Activated CD4-positive, alpha-beta memory T cell treated with anti-CD3 and anti-CD28 coated beads for 36 hours (primary cell): ENCODE measurements at places on chromosomes 3 and 15.
A peak's percentile ranks its signal among the peaks of the same experiment; 100 is the strongest.

- DNase-seq: no peak
Observed at GRCh38 chr3:189586941-189587663, 44.1 kb upstream of the TP63 start.

GRCh38 chr15:89666858-89667705, 11.8 kb upstream of the KIF7 start:
- DNase-seq: no peak

DNA sequence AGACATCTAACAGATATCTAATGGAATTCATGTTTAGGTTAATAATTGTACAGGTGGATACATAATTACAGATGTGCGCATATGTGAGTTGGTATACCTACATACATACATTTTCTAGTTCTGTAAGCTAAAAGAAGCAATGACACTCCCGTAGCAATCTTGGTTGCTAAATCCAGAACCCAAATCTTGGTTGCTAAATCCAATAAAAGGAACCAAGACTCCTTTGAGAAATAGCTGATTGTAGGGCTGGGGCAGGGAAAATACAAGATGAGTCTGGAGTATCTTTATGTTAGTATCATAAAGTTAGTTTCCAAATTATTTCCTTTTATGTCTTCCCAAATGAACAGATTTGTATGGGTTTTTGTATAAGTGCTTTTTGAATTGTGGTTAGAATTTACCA, 135.2 kb downstream of the TMCC1 start:
- DNase-seq: no peak

GRCh38 chr15:39250001-39250400, 330.9 kb upstream of the THBS1 start:
- no peak for DNase-seq

GRCh38 chr3:44513513-44513912, 36.0 kb upstream of the ZNF445 start:
- no peak for DNase-seq

DNA sequence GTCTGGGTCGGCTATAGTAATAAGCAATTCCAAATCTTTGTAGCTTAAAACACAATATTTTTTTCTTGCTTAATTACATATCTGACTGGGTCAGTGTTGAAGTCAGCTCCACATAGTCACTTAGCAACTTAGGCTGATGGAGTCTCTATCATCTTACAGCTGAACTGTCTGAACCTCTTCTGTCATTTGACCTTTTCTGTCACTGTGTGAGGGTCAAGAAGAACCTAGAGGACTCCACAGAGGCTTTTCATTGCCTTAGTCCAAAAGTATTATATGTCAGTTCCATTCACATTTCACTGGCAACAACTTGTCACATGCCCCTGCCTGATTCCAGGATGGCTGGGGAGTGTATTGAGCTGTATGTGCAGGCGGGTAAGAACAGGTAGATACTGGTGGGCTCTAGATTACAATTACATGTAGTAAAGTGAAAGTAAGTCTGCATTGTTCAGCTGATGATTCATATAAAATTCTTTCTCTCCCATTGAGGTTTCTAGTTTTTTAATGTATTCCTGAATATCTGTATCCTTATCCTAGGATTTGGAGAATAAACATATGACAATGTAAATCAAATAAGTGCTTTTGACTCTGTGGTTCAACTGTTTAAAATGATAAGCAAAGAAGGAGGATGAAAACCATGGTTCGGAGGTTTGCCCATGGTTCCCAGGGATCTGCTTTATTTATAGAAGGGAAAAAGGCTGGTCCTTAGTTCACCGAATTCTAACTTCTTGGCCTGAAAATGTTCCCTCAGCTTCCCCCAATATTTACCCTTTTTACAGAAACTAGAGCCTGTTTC, 5.8 kb upstream of the ARPP21 start:
- no peak for DNase-seq

GRCh38 chr3:28376424-28376823, 27.8 kb upstream of the AZI2 start:
- no peak for DNase-seq

DNA sequence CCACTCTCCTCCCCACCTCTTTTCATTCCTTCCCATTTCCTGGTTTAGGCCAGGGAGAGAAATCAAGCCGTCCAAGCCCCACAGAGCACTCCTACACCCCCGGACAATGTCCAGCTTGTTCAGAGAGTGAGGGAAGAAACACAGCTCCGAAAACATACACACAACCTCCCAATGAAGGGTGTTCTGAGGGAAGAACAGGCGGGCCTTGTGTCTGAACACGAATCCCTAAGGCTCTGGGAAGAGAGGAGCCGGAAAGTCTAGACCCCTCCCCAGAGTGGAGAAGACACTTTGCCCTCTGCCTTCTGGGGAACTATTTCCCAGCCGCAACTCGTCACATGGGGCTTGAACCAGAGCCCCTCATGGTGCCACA, 30.5 kb downstream of the ACAN start:
- DNase-seq: no peak

GRCh38 chr15:40155270-40155910, 5.5 kb upstream of the BUB1B start:
- no peak for DNase-seq

DNA sequence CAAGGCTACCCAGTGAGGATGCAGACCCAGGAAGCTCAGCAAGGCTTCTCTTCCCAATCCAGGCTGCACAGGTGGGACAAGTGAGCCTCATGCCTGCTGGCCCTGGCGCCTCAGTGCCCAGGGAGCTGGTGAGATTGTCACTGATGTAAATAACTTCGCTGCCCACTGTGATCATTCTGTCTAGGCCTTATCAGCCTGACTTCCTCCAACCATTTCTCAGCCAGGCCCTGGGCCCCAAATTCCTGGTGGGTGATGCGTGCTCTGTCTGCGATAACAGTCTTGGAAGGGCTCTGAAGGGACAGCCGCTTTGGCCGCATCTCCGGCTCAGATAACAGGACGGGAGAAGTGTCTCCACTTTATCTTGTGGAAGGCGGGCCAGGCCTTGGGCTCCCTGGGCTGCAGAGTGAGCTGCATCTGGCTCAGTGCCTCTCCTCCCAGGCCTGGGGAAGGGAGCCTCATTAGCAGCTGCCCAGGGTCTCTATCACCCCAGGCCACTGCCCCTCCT, 2.2 kb upstream of the FBLN2 start:
- no peak for DNase-seq

DNA sequence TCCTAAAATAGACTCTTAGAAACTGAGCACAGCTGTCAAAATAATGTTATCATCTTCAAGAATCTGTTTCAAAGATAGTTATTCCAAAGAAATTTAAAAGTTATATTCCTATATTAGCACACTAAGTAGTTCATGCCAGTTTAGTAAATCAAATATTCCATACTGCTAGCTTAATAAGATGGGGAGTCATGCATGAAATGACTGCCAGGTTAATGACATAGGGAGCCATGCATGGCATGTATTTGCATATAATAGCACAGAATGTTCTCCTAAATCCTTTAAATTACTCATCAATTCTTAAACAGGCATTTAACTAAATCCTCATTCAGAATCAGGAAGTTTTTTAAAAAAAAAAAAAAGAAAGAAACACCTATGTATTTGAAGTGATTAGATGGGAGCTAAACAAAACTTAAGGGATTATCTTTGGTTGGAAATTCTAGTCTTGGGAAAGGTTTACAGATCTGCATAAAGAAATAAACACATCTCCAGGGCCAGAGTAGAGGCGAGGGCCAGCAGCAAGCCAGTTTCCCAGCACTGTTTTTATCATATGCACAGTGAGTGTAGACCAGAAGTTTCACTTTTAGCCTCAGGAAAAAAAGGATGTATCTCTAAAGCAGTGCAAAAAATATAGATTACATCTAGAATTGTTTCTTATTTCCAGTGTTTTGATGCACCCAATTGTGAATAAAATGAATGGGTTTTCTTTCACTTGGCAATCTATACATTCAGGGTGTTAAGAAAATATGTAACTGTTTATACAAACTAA, 366.4 kb upstream of the AGTR1 start:
- no peak for DNase-seq

DNA sequence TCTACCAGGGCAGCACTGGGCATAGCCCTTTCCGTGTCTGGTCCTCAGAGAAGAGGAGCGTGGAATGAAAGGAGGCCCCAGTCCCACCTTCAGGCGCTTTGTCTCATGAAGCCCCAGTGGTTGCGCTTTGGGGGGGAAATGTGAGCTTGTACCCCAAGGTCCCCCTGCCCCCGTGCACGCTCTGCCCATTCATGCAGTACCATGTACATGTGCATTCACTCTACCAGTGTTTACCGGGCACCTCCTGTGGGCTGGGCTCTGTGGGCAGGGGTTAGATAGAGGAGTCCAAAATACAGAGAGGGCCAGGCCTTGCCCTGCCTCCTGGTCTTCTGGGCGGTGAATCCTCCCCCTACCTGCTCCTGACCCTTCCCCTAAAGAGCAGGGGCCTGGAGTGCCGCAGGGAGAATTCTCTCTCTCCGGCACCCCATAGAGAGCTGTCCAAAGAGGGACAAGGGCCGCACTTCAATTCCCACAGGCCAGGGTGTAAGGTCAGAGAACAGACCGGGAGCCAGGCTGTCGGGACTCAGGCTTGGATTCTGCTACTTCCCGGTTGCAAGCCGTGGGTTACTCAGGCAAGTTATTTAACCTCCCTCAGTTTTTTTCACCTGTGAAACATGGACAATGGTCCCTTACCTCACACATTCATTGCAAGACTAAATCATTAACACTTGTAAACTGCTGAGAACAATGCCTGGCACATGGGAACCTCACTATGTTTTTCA, 153.4 kb downstream of the MEGF11 start:
- no peak for DNase-seq

GRCh38 chr15:100114571-100114970, 227.2 kb downstream of the ADAMTS17 start:
- no peak for DNase-seq

- DNase-seq: peak; percentile 56
Observed at GRCh38 chr3:129119365-129120100, 2.1 kb downstream of the RAB43 start.

- DNase-seq: no peak
Observed at GRCh38 chr15:76313731-76314130, 2.5 kb upstream of the ETFA start.

DNA sequence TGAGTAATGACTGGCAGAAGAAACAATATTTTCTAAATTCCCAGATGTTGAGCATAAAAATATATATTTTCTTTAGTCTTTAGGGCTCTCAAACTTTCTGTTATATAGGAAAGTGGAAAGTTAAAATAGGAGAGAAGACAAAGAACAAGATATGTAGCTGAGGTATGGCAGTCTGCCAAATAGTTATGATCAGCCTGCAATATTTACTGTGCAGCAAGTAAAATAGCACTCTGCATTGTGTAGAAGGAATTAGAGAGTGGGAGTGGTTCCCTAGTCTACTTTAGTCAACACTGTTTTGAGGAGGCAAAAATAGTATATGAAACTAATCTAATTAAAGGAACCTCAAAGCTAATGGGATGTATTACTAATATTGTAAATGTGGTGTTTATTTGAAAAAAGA, 978.1 kb upstream of the ALCAM start:
- DNase-seq: no peak

- DNase-seq: no peak
Observed at GRCh38 chr15:73935547-73935946, 9.3 kb downstream of the LOXL1 start.

DNA sequence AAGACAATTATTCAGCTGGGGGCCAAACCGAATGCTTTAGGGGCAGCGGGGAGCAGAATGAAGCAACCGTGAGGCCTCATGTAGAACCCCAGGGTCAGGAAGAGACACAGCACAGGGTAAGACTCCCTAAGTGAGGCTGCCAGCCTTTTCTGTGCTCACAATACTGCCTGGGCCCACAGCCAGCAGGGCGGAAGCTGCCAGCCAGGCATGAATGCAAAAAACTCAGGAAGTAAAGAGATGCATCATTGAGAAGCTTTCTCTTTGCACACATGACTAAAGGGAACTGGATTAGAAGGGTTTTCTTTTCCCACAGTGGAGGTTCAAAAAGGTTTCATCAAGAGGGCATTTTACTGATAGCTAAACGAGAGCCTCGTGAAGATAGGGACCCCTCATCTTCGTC, 33.3 kb downstream of the CA12 start:
- no peak for DNase-seq
